ENCODE measurements at places on chromosomes 6 and 20.
A peak's percentile ranks its signal among the peaks of the same experiment; 100 is the strongest.

DNA sequence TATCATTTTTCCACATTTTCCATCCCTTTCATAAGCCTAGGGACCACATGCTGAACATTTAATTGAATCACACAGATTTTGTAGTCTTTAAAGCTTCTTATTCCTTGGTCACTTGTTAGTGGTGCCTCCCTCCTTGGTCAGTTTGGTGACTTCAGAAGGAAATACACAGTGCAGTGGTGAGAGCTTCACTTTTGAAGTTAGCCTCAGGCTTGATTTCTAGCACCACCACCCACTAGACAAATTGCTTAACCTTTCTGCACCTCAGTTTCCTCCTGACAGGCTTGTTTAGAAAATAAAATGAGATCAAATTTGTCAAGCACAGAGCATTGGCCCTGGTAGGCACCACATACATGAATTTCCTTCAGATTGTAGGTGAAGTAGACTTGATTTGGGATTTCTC lies 91.7 kb downstream of the FOXO3 start:
- DNase-seq = no peak

DNA sequence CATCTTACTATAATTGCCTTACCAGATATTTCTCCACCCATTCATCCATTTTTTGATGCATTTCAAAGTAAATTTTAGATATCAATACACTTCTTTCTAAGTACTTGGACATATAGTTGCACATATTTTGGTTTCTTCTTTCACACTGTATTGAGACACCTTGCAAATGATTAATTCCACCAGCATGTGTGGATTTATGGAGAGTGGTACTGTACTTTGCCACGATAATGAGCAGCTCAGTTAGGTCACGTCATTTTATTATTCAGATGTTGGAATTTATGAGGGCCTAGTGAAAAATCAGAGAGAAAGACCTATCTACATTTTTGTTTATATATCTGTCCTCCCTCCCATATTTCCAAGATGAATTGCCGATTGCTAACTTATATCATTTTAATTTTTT lies 5.3 kb downstream of the NFYA start:
- DNase-seq = no peak

DNA sequence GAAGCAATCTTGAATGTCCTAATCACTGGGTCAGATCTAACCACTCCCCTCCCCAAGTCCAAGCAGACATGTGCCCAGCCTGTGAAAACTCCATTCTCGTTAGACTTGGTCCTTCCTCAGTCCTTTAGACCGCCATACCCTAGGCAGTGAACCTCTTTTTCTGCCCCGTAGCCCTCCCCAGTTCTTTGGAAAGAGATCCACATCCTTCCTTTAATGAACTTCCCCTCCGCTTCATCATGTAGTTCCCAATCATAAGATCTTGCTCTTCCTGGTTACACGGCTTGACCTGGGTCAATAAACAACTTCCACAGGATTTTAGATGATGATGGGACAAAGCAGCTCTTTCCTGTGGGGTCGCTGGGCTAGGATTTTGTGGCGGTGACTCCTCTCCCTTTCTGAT lies 9.6 kb downstream of the AHCY start:
- no peak for DNase-seq

DNA sequence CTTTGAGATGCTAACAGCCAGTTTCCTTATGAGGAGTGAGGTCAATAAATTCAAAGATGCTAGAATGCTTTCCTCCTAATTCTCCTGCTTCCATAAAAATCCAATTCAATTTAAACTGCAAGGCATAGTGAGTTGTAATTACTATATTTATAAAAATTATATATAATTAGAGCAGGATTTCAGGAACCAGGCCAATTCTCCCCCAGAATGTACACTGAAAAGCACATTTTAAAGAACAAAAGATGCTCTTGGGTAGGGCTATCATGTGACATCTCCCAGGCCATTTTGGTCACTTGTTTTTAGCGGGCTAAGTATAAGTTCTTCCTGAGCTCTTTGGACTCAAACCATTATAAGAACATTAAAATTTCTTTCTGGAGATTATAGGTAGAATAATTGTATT lies 195.7 kb upstream of the KCNG1 start:
- no peak for DNase-seq

DNA sequence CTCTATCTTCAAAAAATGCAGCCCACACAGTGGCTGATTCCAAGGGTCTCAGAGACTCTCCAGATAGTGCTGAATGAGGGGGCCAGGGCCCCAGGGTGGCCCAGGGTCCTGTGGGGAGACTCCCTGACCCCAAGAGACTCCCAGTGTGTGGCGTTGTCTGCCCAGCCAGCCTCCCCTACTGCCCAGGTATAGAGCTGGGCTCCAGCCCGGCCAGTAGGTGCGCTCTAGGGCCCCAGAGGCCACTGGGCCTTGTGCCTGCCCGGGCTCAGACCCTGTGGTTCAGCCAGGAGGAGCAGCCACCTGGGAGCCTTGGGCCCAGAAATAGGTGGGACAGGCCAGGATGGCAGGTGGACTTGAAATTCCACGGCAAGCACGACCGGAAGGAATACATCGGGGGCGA lies 30.3 kb upstream of the GATA5 start:
- DNase-seq = no peak

- DNase-seq = no peak
Observed at GRCh38 chr6:106659859-106660258, 30.5 kb downstream of the QRSL1 start.

GRCh38 chr20:62269871-62270270 lies 31.6 kb downstream of the OSBPL2 start:
- no peak for DNase-seq

DNA sequence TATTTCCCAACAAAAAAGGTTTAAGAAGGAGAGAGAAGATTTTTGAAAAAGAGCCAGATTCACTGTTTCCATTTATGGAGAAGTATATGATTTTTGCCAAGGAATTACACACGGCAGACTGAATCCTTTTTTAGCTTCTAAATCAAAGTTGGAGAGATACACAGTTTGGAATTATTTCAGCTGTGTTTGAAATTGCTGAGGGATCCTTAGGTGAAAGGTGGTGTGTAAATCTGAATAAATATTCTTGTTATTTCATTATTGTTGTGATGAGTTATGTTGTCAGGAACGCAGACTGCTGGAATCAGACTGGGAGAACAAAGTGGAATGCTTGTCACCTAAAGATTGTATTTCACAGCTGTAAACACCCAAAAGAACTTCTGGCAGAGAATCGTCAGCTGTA lies 168.5 kb upstream of the AKIRIN2 start:
- DNase-seq = no peak

DNA sequence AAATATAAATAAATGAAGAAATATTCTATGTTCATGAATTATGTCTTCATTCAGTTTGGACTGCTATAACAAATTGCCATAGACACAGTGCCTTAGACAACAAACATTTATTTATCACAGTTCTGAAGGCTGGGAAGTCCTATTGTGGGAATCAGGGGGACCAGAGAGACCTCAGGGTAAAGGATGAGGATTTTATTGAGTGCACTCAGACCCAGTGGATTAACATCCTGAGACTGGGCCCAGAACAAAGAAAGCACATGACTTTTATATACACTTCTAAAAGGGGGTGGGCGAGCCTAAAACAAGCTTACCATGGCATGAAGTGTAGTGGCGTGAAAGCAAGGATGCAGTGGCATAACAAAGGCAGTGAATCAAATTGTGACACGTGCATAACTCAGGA lies 26.9 kb upstream of the CBLN4 start:
- DNase-seq = no peak

DNA sequence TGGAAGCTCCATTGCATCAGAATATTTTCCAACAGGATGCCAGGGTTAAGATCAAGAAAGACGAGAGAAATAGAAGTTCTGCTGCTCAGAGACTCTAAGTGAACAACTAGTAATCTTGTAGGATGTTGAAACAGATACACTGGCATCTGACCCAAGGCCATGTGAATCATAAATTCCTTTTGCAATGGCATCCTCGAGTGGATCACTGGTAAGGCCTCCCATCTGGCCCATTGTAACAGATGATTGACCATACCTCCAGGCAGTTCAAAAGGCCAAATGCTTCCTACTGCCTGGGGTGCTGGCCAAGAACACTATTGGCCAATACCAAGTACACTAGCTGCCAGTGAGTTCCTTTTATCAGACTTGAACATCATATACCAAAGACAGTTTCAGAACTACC lies 9.9 kb upstream of the SLC17A3 start:
- DNase-seq = no peak

- DNase-seq = no peak
Observed at GRCh38 chr6:9405825-9406224, 970.5 kb upstream of the SLC35B3 start.

DNA sequence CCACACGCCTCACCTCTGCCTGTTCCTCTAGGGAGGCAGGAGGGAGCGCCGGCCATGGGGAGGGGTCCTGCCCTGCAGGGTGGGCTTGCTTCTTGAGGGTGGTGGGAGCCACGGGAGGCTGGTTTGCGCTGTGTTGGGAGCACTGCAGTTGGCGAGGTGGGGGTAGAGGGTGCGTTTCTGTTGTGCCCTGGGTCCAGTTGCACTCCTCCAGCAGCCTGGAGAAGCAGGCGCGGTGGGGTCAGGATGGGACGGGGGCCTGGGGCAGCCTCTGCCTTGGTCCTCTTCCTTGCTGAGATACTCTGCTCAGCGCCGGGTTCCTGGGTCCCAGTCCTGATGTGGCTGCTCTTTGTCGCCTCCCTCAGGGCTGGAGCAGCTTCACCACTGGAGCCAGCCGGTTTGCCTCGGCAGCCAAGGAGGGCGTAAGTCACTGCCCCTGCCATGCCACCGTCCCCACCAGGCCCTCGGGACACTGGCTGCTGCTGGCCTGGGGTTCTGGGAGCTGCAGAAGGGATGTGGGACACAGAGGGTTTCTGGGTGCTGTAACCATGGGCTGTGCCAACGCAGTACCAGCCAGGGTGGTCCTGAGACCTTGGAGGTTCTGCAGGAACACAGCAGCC lies 8.4 kb downstream of the ARFGAP1 start:
- DNase-seq = no peak

DNA sequence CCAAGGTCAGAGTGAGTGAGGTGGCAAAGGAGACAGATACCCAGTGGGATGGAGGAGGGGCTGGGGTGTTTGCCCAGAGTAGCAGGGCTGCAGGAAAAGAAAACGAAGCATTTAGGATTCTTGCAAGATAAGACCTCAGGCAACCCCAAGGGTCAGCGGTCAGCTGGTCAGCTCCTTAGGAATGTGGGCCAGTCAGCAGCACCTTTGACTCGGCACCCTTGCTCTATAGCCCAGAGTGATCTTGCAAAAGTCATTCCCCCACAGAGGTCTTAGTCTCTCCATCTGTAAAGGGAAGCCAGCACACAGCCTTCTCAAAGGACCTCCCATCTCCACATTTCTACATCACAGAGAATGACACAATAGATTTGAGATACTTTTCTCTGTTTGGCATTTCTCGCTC lies 56.7 kb downstream of the VEGFA start:
- no peak for DNase-seq

DNA sequence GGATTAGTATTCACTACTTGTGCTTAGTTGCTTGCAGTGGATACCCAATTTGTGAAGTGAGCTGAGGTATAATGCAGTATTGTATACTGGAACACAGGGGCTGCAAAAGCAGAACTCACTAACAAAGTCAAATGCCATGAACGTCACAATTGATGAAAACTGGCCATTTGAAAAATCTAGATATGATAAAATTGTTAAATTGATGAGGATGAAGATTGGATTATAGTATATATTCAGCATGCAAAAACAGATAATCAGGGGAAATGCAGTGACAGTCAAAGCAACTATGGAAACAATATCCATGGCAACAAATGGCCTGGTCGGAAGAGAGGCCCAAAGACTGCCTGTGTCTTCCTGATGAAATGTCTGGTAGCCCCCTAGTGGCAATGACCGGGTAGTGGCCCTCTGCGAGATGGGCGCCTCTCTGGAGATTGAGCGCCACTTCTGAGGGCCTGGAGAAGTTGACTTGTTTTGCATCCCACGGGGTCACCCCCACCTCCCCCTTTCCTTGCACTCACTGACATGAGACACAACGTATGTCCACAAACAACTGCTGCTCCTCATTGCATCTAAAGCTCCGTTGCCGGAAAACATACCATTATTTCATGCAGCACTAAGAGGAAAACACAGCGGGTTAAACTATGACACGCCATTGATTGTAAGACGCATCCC lies 43.6 kb downstream of the C6orf15 start:
- peak; percentile 74 for DNase-seq

DNA sequence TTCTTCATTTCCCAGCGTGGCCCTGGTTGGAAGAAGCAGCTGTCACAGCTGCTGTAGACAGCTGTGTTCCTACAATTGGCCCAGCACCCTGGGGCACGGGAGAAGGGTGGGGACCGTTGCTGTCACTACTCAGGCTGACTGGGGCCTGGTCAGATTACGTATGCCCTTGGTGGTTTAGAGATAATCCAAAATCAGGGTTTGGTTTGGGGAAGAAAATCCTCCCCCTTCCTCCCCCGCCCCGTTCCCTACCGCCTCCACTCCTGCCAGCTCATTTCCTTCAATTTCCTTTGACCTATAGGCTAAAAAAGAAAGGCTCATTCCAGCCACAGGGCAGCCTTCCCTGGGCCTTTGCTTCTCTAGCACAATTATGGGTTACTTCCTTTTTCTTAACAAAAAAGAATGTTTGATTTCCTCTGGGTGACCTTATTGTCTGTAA lies 292.7 kb downstream of the ESR1 start:
- no peak for DNase-seq

DNA sequence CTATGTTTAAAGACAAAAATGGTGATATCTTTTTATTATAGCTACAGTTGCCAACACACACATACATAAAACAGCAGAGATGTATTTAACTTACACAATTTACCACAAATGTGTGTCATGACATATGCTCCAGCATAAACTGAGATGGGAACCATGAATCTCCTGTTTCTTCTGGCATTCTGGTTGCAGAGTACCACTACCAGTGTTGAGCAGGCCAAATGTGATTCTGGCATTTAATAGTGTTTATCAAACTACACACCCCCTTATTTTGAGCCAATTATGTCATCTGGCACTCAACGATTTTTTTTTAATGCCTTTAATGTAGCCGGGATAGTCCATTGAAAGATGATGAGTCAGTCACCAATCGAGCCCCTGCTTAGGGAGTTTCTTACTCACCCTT lies 59.0 kb upstream of the TPD52L1 start:
- no peak for DNase-seq

DNA sequence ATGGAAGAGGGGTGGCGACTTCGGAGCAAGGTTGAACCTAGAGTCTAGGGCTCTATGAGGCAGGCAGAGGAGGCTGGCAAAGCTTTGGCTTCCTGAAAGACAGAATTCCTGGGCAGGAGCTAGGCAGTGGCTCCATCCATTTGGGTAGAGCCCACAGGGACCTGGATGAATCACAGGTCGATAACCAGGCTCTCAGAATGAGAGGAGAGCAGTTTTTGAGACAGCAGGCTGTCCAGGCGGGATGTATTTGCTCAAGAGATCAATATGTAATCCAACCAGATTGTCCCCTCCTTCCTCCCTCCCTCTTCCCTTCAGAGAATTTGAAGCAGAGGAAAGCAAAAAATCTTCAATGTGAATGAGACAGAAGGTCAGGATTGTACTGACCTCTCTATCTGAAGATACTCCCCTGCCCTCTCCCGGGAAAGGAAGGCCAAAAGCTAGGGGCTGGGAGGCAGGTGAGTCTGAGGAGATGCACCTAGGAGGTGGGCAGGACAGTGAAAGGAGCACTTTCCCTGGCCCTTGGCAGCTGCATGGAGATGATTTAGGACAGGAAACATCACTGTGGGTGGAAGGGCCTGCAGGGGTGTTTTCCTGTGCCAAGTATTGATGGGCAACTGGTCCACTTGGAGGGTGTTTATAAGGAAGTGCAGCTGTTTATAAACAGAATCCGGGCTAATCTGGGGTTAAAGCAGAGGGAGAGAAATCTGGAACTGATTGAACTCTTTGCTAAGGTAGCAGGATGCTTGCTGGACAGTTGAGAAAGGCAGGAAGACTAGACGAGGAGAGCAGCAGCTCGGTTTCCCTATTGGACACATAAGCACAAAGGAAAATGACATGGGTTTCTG lies 212.4 kb upstream of the LRFN2 start:
- no peak for DNase-seq
